Tibial nerve (tissue), 4 donors: ENCODE measurements at places on chromosomes 12 and 14. TPM values are rescaled to one million over a fixed set of nuclear protein-coding genes. Genes with fewer than 3 reads are reported as not detected.

DNA sequence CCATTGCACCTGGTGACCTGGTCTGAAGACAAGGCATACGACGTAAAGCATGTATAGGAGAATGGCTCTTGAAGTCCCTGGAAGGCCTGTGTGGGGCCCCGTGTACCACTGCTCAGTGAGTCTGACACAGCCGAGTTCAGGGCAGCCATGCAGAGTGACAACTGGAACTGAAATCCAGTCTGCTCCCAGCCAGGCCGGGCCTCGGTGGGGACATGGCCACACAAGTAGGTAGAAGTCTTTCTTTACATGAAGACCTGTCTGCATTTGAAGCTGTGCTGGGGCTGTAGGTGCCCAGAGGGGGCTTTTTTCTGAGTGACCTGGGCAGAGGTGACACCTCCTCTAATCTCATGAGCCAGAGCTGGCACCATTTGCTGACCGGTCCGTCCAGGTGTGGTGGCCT, 35.7 kb downstream of the ADGRD1 start:
- no peak for DNase-seq

KRT78 gene
- total RNA-seq: not detected

DNA sequence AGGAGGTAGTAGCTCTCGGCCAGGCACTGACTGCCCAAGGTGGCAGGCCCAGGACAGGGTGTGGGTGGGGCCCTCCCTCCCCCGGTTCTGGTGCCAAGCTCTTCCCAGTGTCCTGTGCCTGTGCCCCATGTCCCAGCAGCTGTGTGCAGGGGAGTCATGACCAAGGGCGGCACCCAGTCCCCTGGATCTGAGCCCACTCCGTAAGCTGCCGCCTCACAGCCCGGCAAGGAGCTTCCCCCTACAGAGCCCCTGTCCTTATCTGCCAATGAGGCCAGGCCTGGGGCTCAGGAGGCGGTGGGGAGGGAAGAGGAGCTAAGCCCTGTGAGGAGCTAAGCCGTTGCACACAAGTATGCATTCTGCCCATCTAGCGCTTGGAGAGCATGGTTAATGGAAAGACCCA, 5.6 kb upstream of the C14orf180 start:
- DNase-seq: no peak

GLIPR1L1 gene
- total RNA-seq: not detected

DNA sequence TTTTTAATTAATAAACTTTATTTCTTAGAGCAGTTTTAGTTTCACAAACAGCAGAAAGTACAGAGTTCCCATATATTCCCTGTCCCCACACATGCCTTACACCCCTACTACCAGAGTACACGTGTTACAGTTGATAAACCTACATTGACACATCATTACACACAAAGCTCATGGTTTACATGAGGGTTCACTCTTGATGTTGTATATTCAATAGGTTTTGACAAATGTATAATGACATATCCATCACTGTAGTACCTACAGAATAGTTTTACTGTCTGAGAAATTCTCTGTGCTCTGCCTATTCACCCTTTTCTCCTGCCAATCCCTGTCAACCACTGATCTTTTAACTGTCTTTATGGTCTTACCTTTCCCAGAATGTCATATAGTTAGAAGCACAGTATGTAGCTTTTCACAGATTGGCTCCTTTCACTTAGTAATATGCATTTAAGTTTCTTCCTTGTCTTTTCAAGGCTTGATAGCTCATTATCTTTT, 15.1 kb upstream of the CCDC91 start:
- no peak for DNase-seq

DNA sequence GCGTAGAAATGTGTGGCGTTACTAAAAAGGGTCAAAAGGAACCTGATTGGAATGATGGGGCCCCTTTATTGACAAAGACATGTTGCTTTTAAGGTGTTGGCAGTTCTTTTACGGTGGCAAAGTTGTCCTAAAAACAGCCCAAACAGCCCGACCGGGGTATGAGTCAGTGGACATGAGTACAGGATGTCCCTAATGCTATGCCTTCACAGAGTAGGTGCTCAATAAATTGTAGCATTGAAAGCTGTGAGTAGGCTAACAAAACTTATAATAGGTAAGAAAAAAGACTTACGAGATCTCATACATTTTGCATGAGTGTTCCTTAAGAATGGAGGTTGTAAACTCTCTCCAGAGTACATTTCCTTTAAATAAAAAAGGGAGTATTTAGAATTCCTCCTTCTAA, 2.6 kb downstream of the ELK3 start:
- no peak for DNase-seq

APAF1 gene
- total RNA-seq: 16.7 TPM

RASSF9 gene
- 2.9 TPM for total RNA-seq

DNA sequence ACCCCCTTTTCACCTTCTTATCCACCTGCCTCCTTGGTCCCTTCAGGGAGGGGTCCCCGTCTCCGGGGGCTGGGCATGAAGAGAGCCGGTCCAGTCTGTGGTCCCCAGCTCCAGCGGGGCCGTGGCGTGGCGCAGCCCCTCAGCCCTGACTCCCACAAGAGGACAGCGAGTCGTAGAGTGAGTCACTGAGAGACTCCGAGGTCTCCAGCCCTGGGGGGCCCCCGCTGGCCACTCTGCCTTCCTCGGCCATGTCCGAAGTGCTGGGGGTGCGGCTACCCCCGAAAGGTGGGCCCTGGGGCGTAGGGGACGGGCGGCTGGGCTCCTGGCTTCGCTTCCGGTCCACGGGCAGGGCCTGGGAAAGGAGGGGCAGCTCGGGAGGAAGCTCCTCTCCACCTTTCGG, 36.5 kb downstream of the NCKAP5L start:
- no peak for DNase-seq

SLCO1B1 gene
- total RNA-seq: 0.78 TPM

GRCh38 chr14:38958589-38958988, 144.4 kb downstream of the SEC23A start:
- no peak for DNase-seq

GARIN6 gene
- total RNA-seq: not detected
